ENCODE measurements at places on chromosomes 12 and 14. TPM values are rescaled to one million over a fixed set of nuclear protein-coding genes. Genes with fewer than 3 reads are reported as not detected.

- no peak for DNase-seq
Observed at GRCh38 chr12:124165695-124166094, 129.2 kb upstream of the RFLNA start.

- DNase-seq: no peak
Observed at GRCh38 chr14:105151838-105152793, 16.5 kb downstream of the JAG2 start.

GRCh38 chr14:57970594-57970993, 104.7 kb upstream of the SLC35F4 start:
- no peak for DNase-seq

The TRPV4 gene
- 3.5 TPM for total RNA-seq

Data from mesenteric fat pad (tissue), 1 donor.